ENCODE measurements at places on chromosomes 11 and 22. TPM values are rescaled to one million over a fixed set of nuclear protein-coding genes. Genes with fewer than 3 reads are reported as not detected.

EFCAB6 gene
- total RNA-seq: 0.72 TPM

AASDHPPT gene
- 56.2 TPM for total RNA-seq

DEFB131B gene
- total RNA-seq: not detected

KRTAP5-1 gene
- not detected for total RNA-seq

GLYAT gene
- not detected for total RNA-seq

MCHR1 gene
- total RNA-seq: not detected

VPREB1 gene
- total RNA-seq: not detected

MRGPRX4 gene
- total RNA-seq: not detected

OR51B2 gene
- total RNA-seq: not detected

TIGD3 gene
- total RNA-seq: 1.2 TPM

CALCA gene
- not detected for total RNA-seq

TMEM41B gene
- total RNA-seq: 24.9 TPM

C22orf23 gene
- total RNA-seq: 0.29 TPM

RTN4R gene
- 1.8 TPM for total RNA-seq

KRTAP5-10 gene
- not detected for total RNA-seq
